ENCODE measurements at places on chromosomes 5 and 9. TPM values are rescaled to one million over a fixed set of nuclear protein-coding genes. Genes with fewer than 3 reads are reported as not detected.

Gene ATOSB
- 6.0 TPM for total RNA-seq

- DNase-seq = no peak
These were observed 359.5 kb downstream of the TMEM167A start for GRCh38 chr5:82717738-82718137.

DNA sequence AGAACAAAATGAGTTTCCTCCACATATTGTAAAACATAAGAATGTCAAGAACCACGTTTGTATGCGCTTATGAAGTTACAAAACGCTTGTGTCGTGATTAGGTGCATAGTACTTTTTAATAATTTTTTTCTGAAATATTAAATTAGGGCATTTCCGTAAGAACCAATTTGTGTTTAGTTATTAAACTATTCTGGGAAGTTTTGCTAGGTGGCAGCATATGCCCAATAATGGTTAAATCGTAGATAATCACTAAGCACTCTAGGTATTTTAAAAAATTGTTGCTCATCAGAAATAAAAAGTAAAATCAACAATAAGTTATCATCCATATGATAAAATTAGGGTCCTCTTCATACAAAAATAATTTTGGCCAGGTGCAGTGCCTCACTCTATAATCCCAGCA is 5.4 kb downstream of the SRFBP1 start:
- peak; percentile 56 for DNase-seq

DNA sequence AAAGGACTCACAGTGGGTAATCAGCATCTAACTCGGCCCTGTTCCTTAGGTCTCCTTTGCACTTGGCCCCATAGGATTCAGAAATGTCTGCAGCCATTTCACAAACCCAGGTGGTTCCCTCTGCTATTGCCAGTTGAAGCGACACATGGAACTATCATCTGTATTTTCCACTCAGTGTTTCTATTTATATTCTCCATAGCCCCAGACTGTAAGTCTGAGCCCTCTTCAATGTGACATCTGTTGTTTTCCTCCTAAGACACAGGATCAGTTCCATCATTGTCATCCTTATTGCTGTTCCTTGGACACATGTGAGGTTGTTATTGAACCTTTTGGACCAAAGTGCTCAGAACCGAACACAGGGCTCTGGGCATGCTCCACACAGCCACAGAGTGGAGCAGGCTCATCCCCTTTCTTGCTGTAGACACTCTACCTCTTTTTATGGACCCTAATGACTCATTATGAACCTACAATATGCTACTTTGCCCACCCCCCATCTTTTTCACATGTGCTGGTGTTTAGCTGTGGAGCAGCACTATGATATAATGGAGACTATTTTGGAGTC is 36.4 kb downstream of the GARNL3 start:
- DNase-seq = no peak

- no peak for DNase-seq
These were observed 58.4 kb downstream of the OR2K2 start for GRCh38 chr9:111271481-111272080.

All from dermis microvascular lymphatic vessel endothelial cell (primary cell).